Naive thymus-derived CD4-positive, alpha-beta T cell (primary cell): ENCODE measurements at places on chromosomes 6 and 20. TPM values are rescaled to one million over a fixed set of nuclear protein-coding genes. Genes with fewer than 3 reads are reported as not detected.
A peak's percentile ranks its signal among the peaks of the same experiment; 100 is the strongest.

GRCh38 chr20:20814685-20815084 is 102.2 kb upstream of the RALGAPA2 start:
- DNase-seq = no peak

The SIRT5 gene
- 13.1 TPM for polyA plus RNA-seq

DNA sequence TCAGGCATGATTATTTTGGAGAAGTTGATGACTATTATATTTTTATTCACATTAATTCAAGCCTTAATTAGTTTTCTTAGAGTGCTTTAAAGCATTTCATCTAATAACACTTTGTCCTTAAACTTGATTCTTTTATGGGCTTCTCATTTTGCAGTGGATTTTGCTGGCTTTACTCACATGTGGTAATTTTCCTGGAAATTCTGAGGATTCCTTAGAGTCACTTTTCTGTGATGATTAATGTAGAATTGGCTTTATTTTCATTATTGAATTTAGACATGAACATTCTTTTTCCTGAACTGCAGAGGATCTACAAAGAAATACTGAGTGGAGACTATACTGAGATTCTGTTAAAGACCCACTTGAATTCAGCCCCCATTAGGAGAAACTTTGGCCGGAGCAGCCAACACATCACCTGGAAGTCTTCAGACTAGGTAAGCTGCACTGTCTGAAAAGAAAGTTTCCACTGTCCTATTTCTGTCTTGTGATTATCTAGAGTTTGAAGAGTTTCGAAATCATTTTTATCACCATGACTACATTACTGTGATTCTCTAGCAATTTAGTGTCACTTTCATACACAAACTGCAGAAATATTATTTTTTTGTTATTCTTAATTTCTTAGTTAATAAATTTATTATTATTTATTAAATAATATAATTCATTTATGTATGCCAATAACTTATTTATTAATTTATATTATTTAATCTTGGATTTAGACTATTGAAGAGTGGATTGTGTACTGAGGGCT is 1.9 kb downstream of the RFPL4B start:
- no peak for DNase-seq

- no peak for DNase-seq
Observed at GRCh38 chr6:10598084-10598960, 77.2 kb downstream of the GCNT2 start.

GRCh38 chr6:42877695-42878094 is 1.7 kb upstream of the RPL7L1 start:
- no peak for DNase-seq

DNA sequence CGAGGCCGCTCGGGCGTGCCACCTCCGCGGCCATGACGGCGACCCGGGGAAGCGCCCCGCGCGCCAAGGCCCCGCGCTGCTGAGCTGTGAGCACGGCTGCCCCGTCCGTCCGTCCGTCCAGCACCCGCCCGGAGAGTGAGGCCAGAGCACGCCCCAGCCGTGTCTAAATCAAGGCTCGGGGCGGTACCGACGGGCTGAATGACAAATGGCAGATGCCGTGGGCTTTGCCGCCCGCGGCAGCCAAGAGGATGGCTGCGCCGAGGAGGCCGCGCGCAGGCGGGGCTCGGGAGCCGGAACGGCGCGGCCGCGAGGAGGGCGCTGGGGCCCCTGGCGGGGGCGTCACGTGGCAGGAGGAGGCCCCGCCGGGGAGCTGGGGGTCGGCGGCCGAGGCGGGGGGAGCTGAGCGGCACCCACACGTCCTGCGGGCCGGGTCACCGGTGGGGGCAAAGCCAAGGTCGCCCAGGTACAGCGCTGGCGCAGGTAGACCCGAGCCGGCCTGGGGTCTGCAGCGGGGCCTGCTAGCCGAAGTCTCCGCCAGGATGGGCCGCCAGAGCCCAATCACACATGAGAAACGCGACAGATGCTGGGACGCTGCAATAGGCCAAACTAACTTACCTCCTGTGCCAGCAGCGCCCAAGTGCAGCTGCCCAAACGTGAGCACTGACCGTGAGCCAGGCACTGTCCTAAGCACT is at the start of gene PLAGL1:
Gene PLAGL1, minus strand, starts transcription at position 140 of the 692 bp plus-strand sequence. CDS start 60,123 bp downstream, outside the sequence.
- peak; percentile 1 for DNase-seq

The SLC17A1 gene
- polyA plus RNA-seq = not detected

The DSP gene
- not detected for polyA plus RNA-seq

The NOX3 gene
- polyA plus RNA-seq = not detected

DNA sequence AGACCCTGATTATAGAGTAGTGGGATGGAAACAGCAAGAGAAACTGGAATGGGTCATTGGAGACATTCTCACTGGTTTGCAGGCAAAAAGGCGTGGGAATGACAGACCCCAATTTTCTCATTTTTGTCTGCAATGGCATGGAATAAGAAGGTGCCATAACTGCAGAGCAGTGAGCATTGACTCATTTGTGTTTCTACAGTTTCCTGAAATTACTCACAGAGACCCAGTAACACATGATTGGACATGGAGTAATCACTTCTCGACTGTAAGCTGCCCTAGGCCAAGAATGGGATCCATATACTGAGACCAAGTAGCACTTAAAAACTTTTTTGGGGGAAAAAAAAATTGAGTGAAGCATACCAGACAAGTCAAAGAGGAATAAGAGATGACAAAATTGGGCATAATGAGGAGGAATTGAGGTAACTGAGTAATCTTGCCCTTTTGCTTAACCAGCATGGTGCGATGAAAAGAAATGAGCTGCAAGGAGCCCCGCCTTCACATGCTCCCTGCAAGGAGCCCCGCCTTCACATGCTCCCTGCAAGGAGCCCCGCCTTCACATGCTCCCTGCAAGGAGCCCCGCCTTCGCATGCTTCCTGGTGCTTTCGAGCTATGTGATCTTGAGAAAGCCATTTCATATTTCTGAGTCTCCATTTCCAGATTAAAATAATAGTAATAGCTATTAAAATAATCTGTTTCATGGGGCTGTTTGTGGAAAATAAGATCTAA is 44.1 kb downstream of the NHSL1 start:
- DNase-seq = peak; percentile 79

The TNFRSF6B gene
- polyA plus RNA-seq = not detected

DNA sequence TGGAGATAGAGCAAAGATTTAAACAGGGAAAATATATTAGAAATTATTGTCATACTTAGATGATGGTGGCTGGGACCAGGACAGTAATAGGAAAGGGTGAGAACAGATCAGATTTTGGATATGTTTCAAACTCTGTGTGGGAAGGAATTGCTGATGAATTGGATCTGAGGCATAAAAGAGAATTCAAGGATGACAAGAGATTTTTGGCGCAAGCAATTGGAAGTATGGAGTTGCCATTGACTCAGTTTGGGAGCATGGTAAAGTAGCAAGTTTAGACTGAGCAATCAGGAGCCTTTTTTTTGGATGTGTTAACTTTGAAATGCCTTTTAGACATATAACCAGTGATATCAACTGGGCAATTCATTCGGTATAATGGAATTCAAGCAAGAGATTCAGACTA is 14.4 kb downstream of the TAB2 start:
- DNase-seq = no peak

DNA sequence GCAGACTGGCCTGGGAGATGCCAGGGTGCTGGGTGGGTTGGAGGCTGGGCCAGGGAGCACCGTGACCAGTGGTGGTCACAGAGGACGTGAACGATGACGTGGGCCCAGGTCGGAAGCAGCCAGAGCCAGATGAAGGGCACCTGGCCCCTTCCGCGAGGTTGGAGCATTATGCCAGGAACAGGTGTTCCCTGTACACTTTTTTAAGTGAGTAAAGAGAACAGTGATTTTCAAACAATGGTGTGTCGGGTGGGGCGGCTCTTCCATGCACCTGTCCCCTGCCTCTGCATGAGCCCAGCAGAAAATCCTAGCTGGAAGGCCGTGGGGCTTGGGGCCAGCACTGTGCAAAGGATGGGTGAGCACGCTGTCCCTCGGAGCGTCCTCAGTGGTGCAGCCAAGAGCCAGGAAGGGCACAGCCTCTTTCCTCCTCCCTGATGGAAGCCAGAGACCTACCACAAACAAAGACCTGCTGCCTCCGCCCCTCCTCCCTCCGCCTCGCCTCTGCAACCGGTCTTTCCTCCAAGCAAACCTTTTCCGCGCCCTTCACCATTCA is 350.5 kb downstream of the ZFAND3 start:
- DNase-seq = no peak

DNA sequence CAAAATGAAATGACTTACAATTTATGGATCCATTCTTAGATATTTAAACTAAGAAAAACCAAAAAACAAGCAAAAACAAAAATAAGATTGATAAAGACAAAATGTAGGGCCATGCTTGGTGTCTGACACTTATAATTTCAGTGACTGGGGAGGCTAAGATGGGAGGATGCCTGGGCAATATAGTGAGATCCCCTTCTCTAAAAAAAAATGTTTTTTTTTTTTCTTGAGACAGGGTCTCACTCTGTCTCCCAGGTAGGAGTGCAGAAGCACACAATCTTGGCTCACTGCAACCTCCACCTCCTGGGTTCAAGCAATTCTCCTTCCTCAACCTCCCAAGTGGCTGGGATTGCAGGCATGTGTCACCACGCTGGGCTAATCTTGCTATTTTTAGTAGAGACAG is 92.4 kb downstream of the HFE start:
- DNase-seq = no peak

GRCh38 chr6:116616737-116617053 is 416 bp downstream of the RSPH4A start:
- peak; percentile 14 for DNase-seq
